Omental fat pad (tissue), 4 donors: ENCODE measurements at places on chromosomes 16 and 17.

- DNase-seq, result no peak
Measured at GRCh38 chr16:87956098-87956364, 4.8 kb downstream of the BANP start.

DNA sequence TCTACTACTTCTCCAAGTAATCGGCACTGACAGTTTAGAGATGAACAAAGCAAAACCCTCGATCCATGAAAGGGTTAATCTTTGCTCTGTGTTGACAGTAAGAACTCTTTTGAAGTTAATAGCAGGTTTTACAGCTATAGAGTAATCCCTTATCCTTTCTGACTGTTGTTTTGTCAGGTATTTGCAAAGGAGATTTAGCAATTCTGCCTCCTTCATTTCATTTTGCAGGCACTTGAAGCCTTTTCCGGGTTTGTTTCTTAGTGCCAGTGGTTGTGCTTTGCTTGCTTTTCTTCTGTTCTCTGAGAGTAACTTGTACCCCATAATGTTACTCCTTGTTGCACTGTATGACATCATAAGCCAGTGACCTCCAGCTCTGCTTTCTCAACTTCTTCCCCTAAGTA is 64.5 kb downstream of the TANGO6 start:
- DNase-seq, result no peak

DNA sequence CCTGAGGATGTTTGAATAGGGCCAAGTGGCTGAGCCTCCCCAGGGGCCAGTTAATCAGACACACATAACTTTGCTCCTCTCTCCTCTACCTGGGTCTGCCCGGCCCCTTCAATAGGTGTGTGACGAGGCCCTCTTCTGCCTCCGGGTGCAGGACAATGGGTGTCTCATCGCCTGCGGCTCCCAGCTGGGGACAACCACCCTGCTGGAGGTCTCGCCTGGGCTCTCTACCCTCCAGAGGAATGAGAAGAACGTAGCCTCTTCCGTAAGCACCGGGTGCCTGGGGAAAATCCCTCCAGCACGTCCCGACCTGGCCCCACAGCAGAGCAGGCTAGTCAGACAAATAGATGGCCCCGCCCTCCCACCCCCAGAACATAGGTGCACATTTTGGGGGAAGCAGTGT is 16.1 kb upstream of the KIF19 start:
- no peak for DNase-seq

DNA sequence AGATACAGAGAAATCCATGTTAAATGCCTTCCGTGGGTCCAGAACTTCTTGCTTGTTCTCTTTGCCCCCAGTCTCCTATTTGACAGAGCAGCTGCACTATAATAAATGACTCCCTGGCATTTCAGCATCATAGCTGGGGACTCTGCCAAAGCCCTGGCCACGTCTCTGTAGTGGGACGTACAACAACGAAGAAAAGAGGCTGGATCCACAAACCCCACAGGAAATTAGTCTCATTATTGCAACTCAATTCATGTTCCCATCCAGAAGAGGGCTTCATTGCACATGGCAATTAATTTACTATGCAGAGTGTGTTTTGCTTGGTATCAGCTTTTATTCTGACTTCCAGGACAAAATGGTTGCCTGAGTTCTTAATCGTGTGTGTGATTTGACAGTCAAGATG is 121.3 kb downstream of the CDH13 start:
- DNase-seq, result no peak

DNA sequence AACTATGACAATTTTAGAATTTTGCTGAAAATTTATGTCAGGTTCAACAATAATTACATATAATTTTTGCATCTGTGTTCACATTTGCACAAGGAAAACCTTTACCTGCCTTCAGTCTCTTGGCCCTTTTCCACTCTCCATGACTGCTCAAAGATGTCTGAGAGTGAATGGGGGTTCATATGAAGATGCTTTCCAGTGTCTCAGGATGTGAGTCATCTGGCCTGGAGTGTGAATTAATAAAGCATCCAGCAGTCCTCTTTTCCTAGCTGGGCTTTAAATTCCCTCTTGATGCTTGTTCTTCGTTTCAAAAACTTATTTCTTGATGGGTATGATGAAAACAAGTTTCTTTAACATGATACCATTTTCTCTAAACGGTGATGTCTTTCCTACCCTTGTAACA is 99.9 kb downstream of the CDK5R1 start:
- DNase-seq, result no peak

DNA sequence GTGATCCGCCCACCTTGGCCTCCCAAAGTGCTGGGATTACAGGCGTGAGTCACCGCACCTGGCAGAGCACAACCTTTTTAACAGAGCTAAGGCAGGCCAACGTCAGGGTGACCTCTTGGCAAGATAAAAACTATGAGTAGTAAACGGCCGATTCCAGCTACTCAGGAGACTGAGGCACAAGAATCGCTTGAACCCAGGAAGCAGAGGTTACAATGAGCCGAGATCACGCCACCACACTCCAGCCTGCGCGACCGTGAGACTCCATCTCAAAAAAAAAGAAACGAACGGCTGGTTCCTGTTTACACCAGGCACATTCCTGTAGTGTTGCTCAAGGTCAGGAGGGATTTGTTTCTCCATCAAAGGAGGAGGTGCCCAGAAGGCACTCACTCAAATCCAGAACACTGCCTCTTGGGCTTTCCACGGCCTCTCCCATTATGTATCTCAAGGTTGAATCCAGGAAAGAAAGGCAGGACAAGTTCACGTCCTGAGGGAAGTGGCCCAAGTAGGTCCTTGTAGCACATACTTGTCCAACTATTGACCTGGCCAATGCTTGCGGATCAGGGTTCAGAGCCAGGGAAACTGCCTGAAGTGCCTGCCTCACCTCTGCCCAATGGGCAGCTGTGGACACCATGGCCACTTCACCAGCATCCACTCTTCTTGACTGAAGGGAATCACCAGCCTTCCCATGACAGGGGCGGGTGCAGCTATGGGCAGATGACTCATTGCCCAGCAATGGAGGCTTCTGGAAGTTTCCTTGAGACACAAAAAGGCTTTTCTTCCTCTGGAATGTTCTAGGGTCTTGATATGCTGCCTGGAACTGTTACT is 13.5 kb downstream of the KNOP1 start:
- DNase-seq, result no peak

GRCh38 chr16:965036-965395 is 5.8 kb downstream of the LMF1 start:
- no peak for DNase-seq

DNA sequence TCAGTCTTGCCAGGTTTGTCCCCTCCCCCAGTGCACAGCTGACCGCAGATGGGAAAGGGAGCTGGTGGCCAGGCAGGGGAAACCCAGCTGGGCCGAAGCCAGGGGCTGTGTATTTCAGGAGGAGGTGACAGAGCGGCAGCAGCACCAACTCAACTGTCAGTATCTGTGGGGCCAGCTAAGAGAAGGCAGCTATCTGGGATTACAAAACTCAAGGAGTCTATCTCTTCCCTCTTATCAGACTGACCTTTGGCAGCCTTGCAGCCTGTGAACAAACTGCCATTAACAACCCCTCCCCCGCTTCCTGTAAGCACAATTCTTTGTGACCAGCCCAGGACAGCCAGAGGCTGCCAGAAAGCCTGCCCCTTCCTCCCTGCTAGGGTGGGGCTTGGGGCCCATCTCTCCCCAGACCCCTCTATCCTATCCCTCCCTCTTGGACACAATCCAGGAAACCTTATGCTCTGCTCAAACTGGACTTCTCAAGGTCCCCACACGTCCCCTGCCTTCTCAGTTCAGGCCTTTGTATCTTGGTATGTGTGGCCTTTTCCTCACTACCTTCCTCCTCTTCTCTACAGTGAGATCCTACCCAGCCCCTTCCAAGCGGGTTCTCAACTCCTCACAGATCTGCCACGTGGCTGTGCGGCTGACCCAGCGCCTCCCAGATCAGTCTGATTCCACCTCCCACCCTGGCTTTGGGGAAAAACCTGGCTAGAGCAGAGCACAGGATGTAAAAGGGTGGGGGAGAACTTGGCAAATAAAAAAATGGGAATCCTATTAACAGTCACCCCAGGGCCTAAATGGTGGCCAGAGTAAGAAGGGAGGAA is 10.5 kb downstream of the ST3GAL2 start:
- DNase-seq, result peak; percentile 82

DNA sequence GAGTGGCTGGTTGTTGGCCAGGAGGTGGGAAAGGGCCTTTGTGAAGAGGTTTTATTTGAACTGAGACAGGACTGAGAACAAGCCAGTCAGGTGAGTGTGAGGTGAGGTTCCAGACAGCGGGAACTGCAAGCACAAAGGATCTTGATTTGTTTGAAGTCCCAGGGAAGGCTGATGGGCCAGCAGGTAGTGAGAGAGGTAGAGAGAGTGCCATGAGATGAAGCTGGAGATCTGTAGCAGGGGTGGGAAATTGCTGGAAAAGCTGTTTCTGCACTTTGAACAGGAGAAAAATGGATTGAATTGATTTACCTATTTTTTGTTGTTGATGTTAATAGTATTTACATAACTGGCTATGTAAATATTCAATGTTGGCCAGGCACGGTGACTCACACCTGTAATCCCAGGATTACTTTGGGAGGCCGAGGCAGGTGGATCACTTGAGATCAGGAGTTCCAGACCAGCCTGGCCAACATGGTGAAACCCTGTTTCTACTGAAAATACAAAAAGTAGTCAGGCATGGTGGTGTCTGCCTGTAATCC is 7.7 kb upstream of the DCTPP1 start:
- no peak for DNase-seq

DNA sequence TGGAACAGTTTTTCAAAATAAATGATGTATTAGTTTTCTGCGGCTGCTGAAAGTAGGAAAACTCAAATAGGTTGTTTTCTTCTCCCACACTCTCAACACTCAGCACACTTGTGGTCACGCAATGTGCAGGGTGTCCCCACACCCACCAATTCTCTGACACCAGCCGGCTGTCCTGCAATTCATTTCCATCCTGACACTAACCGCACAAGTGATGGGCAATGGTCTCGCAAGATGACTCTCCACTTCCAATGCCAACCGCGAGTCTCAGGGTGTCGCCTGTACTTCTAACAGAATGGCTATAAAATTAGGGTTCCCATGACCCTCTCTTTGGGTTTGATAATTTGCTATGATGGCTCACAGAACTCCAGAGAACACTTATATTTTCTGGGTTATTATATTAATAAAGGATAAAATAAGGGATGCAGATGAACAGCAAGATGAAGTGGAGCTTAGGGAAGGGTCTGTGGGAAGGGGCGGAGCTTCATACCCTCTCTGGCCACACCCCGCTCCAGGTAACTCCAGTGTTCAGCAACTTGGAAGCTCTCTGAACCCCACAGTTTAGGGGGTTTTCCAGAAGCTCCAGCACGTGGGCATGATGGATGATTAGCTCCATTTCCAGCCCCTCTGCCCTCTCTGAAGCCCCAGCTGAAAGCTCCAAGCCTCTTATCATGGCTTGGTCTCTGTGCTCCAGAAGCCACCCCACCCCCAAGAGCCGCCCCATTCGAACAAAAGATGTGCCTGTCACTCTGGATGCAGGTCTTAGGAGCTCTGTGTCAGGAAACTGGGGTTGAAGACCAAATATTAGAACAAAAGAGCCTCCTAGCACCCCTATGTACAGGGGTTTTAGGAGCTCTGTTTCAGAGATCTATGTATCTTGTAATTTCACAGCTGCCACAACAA is 19.8 kb downstream of the TAF1C start:
- no peak for DNase-seq
